NCI-H1105 treated with DMSO at 0.1 percent for 48 hours (cell line): ENCODE measurements at places on chromosomes 1 and 21.

- DNase-seq: peak; percentile 82
These were observed 46.0 kb downstream of the KCNJ6 start for GRCh38 chr21:37870221-37870620.

GRCh38 chr1:75643460-75643859, 32.5 kb upstream of the SLC44A5 start:
- peak; percentile 25 for DNase-seq

GRCh38 chr1:50275566-50275965, 147.7 kb downstream of the DMRTA2 start:
- DNase-seq: peak; percentile 78

GRCh38 chr1:4404854-4405590, 249.4 kb upstream of the AJAP1 start:
- DNase-seq: no peak

DNA sequence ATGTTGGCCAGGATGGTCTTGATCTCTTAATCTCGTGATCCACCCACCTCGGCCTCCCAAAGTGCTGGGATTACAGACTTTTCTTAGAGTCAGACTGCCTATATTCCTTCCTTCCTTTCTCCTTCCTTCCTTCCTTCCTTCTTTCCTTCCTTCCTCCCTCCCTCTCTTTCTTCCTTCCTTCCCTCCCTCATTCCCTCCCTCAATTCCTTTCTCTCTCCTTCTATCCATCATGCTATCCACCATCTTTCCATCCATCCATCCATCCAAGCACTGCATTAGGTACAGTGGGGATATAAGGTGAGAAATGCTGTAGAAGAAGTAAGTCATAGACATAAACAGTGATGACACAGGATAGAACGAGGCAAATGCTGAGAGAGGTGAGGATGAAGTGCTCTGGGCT, 13.2 kb downstream of the LAMC2 start:
- no peak for DNase-seq

- no peak for DNase-seq
These were observed 11.1 kb downstream of the FAAH start for GRCh38 chr1:46405197-46405555.

DNA sequence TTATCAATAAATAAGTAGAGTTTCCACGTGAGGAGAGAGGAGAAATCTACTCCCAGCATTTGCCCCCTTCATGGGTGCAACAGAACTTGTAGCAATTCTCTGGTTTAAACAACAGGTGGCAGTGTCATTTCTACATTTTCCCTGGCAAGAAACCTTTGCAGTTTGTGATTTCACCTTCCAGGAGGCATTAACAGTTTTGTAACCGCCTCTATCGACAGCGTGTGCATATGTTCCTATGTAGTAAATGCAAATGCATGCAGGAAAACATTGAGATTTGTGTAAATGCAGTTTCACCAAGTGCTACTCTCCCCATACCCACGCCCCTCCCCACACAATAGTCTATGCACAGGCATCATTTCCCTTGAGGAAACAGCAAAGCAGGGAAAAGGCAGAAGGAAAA, 494.7 kb downstream of the SMYD3 start:
- peak; percentile 49 for DNase-seq

DNA sequence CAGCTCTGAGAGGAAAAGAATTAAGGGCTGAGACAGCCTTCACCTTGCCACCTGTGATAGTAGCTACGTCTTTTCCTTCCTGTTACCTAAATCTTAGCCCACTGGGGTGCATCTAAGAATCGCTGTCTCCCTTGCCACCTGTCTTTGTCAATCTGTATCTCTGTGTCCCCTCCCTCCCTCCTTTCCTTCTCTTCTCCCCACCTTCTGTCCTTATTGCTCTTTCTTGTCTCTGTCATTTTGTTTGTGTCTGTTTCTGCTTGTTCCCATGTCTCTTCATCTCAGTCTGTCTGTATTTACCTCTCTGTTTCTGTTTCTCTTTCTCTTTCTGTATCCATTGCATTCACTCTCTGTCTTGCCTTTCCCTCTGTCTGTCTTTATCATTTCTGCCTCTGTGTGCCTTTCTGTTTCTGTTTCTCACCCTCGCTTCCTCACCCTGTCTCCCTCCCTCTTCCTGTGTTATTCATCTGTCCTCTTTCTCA, 30.2 kb downstream of the SLC22A15 start:
- DNase-seq: no peak

- DNase-seq: no peak
These were observed 69.8 kb upstream of the DNAH14 start for GRCh38 chr1:224859651-224860050.

DNA sequence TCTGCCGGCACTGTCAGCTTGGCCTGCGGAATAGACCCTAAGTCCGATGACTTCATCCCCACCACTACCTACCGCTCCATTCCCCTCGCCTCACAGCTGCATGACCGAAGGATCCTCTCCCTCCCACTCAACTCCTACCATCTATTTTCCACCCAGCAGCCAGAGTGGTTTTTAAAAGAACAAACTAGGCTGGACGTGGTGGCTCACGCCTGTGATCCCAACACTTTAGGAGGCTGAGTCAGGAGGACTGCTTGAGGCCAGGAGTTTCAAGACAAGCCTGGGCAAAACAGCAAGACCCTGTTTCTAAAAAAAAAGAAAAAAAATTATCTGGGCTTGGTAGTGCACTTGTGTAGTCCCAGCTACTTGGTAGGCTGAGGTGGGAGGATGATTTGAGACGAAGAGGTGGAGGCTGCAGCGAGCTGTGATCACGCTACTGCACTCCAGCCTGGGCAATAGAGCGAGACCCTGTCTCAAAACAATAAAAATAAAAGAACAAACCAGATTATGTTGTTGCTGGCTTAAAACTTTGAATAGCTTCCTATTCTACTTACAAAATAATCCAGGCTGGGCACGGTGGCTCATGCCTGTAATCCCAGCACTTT, 59.0 kb downstream of the UBIAD1 start:
- no peak for DNase-seq

GRCh38 chr1:188642704-188643103, 1814.0 kb downstream of the PLA2G4A start:
- peak; percentile 89 for DNase-seq

GRCh38 chr1:116166011-116166571, 54.9 kb downstream of the MAB21L3 start:
- DNase-seq: no peak

GRCh38 chr1:28890435-28890834, 23.9 kb upstream of the EPB41 start:
- no peak for DNase-seq

- no peak for DNase-seq
These were observed 36.2 kb upstream of the FHAD1 start for GRCh38 chr1:15210651-15211375.

DNA sequence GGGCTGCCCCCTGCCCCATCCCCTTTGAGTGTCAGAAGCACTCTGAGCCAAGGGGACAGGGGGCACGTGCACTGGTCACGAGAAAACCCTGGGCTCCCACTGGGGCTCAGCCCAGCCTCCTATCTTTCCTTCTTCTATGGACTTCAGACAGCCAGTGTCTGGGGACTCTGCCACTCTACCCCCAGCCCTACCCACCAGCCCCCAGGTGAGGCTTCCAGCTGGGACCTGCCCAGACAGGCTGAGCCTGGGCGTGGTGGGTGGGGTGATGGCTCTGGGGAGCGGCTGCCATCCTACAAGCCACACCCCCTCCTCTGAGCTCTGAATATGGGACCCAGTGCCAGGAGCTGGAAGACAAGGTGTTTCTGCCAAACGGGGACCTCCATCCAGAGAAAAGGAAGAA, 8.0 kb upstream of the SFN start:
- DNase-seq: peak; percentile 50

- no peak for DNase-seq
These were observed 74.5 kb upstream of the B3GALT2 start for GRCh38 chr1:193260896-193261295.

GRCh38 chr1:114355240-114355639, 155.8 kb downstream of the TRIM33 start:
- DNase-seq: no peak

DNA sequence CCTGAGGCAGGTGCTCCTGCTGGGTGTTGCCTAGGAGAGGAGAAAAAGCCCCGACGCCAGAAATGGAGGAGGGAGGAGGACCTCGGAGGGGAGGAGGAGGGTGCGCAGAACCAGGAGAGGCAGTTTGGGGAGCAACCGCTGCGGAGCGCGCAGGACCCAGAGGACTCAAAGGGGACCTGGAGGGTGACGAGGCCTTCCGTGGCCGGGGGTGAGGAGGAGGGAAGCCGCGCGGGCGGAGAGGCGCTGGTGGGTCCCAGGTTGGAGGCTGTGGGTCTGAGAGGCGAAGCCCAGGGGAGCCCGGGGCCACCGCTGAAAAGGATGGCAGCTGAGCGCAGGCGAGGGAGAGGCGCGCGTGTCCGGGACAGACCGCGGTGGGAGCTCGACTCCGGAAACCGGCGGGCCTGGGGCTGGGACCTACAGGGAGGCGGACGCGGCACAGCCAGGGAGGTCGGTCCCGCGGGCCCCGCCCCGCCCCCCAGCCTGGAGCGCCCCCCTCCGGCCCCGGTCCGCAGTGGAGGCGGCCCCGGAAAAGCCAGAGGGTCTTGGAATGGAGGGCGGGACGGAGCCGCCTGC, 15.1 kb downstream of the RNF223 start:
- peak; percentile 7 for DNase-seq

DNA sequence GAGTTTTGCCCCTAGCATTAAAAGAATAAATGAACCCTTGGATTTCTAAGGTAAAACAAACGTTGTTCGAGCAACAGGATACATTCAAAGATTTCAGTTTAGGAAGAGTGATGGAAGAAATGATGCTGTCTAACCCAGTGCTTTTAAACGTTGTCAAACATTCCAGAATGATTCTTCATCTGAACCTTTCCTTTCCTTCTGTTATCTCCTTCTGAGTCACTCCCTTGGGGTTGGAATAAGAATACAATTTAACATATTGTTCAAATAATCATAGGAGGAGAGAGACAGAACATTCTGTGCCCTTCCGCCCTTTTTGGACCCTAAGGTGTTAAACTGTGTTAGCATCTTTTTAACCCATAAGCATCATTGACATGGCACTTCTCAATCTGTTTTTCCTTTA, 61.1 kb upstream of the RCOR3 start:
- DNase-seq: no peak

- no peak for DNase-seq
These were observed 44.2 kb downstream of the SCYL3 start for GRCh38 chr1:169849346-169850022.

DNA sequence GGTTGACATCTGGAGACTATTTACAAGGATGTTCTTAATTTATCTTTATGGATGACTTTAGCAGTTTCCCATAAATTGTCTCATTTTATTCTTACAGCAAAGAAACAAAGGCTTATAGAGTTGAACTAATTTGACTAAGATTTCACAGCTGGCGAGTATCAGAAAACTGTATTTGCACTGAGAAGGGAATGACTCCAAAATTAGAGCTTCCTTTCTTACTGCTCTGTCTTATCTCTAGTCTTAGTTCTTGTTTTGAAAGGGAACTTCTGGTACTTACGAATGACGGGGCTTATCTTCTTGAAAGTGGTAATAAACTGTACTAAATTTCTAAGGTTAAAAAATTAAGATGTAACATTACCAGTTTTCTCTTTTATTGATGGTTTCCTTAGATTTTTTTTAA, 13.6 kb downstream of the CNST start:
- DNase-seq: no peak

DNA sequence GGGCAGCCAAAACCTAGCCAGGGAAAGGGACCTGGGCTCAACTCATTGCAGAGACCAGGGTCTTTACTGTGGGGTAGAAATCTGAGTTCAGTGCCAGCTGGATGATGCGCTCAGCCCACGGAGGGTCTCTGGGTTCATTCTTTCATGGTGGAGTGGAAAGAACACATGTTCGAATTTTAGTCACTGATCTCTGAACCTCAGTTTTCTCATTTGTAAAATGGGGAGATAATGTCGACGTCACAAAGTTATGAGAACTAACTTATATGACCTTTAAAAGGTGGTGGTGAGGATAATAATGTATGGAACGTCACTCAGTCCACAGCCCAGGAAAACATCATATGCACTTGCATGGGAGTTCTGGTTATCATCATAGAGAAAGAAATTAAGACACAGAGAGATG, 1.2 kb upstream of the TAL1 start:
- no peak for DNase-seq
